ENCODE measurements at places on chromosomes 3 and 15.

DNA sequence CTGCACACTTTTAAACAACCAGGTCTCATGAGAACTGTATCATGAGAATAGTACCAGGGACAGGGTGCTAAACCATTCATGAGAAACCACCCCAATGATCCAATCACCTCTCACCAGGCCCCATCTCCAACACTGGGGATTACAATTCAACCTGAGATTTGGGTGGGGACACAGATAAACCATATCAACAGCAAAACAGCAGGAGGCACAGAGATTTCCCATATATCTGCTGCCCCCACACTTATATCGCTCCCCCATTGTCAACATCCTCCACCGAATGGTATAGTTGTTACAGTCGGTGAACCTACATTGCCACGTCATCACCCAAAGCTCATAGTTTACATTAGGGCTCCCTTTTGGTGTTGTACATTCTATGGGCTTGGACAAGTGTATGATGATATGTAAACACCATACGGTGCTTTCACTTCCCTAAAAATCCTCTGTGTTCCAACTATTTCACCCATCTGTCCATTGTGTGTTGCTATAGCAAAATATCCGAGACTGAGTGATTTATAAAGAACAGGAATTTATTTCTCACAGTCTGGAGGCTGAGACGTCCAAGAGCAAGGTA lies 224.8 kb downstream of the FAM43A start:
- no peak for DNase-seq

- DNase-seq: no peak
Measured at GRCh38 chr15:81216422-81216821, 19.7 kb downstream of the IL16 start.

DNA sequence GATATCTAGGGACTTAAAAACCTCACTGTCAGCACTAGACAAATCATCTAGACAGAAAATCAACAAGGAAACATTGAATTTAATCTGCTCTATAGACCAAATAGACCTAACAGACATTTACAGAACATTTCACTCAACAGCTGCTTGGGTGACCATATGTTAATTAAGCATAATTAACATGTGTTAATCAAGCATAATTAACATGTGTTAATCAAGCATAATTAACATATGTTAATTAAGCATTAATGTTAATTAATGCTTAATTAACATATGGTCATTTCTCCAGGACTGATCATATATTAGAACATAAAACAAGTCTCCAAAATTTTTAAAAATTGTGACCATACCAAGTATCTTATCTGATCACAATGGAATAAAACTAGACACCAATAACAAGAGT lies 137.3 kb upstream of the MME start:
- no peak for DNase-seq

- DNase-seq: peak; percentile 76
Measured at GRCh38 chr3:170180079-170180907, 1.2 kb downstream of the PHC3 start.

DNA sequence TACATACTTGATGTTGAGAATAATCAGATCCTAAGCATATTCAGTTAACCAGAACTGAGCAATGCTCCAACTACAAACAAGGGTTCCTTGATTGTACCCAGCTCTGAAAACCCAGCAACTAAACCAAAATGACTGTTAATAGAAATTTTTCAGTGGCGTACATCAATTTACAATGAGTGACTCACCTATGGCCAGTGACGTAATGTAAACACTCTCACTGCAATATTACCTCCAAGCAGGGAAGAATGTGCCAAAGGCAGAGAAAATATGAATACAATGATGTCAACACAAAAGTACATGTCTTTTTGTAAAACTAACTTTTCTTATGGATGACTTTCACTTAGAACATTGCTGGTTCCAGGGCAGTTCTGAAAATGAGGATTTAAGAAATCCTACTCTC lies 611.3 kb downstream of the EDEM1 start:
- DNase-seq: no peak

- DNase-seq: no peak
Measured at GRCh38 chr3:52345521-52346109, 29.5 kb downstream of the DNAH1 start.

- no peak for DNase-seq
Measured at GRCh38 chr3:60001369-60001768, 951.5 kb upstream of the CFAP20DC start.

GRCh38 chr3:131772269-131773026 lies 262.4 kb downstream of the CPNE4 start:
- no peak for DNase-seq

DNA sequence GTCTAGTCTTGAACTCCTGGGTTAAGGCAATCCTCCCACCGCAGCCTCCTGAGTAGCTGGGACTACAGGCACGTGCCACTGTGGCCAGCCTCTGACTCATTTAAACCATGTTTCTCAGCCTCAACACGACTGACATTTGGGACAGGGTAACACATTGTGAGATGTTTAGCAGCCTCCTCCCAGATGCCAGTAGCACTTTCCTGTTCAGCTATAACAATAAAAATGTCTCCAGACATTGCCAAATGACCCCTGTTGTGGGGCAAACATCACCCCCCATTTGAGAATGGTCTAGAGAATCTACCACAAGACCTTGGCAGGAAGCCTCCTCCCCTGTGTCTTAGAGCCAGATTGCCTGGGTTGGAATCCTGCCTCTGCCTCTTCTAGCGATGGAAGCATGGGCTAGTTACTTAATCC lies 8.4 kb downstream of the TMEM40 start:
- peak; percentile 49 for DNase-seq

DNA sequence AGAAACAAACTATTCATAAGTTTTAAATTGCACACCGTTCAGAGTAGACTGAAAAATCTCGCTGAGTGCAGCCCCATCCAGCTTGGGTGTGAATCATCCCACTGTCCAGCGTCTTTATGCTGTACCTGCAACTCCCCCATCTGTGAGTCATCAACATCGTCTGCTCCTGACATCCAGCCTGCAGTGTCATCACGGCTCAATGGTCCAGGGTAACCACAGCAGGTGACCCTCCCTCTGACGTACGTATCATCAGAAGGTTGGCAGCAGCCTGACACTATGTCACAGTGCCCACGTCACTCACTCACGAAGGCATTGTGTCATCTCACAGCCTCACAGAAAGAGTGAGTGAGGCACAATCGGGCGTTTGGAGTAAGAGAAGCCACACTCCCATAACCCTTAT lies 65.2 kb downstream of the TPRA1 start:
- DNase-seq: no peak

GRCh38 chr3:101453961-101454360 lies 59.1 kb downstream of the SENP7 start:
- DNase-seq: no peak

- no peak for DNase-seq
Measured at GRCh38 chr15:77021088-77021481, 26.2 kb downstream of the PSTPIP1 start.

DNA sequence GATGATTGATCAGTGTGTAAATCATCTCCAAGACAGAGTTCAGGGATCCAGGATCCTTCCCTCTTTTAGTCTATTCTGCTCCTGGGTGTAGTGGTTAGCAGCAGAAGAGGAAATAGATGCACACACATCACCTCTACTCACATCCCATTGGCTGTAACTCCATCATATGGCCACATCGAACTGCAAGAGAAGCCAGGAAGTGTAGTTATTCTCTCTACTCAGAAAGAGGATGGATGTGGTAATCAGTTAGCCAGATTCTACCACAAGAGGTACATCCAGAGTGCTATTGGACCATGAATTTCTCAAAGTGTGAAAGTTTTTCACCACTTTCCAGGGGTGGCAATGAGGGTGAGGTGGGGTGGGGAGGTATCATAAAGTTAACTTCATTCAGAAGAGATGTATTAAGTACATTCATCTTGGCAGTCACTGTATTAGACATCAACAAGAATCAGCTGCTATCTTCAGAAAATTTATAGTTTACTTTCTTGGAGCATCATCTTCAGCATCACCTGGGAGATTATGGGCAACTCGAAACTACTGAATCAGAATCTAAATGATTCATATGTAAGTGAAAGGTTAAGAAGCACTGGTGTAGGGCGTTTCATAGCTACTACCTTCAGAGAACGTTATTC lies 60.6 kb upstream of the GAP43 start:
- DNase-seq: no peak

- DNase-seq: no peak
Measured at GRCh38 chr15:69282104-69282743, 16.5 kb upstream of the PAQR5 start.

GRCh38 chr3:122974764-122975162 lies 52.8 kb downstream of the SEMA5B start:
- DNase-seq: no peak

DNA sequence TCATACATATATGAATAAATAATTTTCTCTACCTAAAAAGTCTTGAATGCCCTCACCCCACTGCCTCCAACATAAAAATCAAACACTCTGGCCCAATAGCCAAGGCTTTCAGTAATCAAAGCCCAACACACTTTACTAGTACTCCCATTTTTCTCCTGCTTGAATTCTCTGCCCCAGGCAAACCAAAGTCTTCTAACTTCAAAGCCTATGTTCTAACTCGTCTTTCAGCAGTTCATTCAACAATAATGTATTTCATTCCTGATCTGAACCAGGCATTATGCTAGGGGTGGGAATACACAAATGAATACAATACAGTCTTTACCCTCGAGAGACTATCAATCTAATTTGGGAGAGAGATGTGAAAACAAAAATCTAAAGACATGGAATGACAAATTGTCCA lies 11.4 kb upstream of the ZNF592 start:
- no peak for DNase-seq

DNA sequence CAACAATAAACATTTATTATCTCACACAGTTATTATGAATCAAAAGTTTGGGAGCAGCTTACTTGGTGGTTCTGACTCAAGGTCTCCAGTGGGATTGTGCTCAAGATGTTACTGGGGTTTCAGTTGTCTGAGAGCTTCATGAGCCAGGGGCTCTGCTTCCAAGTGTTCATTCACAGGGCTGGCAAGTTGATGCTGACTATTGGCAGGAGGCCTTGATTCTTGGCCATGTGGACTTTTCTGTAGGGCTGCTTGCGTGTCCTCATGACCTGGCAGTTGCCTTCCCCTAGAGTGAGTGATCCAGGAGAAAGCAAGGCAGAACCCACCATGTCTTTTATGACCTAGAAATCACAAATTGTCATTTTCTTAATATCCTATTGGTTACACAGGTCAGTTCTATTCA lies 87.2 kb upstream of the TNFAIP8L3 start:
- DNase-seq: no peak

DNA sequence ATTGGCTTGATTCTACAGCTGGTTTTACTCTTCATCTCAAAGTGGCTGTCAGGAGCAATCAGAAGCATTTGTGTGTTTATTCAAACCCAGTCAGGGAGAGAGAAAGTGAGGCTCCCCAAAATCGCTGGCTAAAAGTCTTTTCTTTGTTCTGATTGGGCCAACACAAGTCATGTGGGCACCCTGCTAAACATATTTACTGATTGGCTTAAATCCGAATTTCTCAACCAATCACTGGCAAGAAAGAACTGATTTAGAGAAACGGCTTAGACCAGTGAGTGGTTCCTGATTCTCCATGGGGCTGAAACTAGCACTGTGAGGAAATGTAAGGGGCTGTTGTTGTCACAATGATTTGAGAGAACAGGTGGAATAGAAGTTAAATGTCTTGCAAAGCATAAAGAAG lies 98.9 kb upstream of the PDZRN3 start:
- DNase-seq: no peak

- DNase-seq: peak; percentile 46
Measured at GRCh38 chr3:170689893-170690660, 104.2 kb upstream of the SLC7A14 start.

DNA sequence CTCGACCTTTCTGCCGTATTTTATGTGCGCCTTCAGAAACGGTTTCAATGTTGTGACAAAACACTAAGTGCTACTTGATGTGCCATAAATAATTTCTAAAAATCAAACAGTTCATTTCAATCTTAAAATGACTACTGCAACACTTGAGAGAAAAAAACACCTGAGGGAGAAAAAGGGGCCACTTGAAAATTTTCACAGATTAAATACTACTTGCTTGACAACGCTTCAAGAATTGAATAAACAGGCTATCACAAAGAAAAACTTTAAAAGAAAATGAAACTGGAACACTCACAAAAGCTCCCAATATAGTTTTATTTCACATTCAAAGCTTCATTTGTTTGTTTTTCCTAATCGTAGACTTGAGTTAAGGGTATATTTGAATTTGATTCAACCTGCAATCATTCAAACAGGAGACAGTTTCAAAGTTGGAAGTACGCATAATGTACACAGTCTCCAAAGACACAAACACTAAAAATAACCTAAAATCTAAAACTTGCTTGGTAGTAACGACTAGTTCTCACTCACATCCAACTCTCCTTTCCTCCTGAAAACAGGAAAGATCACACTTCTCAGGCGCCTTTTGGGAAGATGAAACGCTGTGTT lies 380.7 kb downstream of the ERC2 start:
- DNase-seq: no peak

- no peak for DNase-seq
Measured at GRCh38 chr15:101348643-101349042, 53.6 kb upstream of the SNRPA1 start.

- DNase-seq: peak; percentile 78
Measured at GRCh38 chr15:41928637-41929620, 35.1 kb upstream of the SPTBN5 start.

DNA sequence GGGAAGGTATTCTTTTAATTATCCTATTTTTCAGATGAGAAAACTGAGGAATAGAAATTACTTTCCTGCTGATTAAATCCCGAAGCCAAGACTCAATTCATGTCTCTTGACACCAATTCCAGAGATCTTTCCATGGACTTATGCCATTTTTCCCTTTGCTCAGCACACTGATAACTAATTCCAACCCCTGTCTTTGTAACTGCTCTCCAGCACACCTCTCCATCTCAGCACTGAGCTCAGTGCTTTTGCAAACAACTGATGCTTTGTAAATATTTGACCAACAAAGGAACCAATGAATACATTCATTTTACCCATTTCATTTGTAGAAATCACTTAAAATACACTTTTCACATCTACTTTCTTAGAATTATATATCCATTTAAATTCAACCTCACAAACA lies 249.1 kb downstream of the IL5RA start:
- DNase-seq: no peak

DNA sequence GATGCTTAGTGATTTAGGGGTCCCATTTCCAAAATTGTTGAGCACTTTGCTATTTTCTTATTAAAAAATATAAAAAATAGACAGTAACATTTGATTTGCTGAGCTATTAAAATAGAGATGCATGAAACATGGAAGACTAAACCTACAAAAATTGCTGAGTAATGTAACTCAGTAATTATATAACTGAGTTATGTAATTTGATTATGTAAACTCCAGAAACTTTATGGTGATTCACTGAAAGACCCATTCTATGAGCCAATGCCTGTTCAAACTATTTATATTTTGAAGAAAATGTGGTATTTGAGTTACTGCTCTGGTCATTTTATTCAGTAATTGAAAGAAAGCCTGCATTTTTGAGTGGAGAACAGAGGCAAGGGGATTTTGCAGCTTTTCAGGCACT lies 1221.5 kb upstream of the ALCAM start:
- no peak for DNase-seq

DNA sequence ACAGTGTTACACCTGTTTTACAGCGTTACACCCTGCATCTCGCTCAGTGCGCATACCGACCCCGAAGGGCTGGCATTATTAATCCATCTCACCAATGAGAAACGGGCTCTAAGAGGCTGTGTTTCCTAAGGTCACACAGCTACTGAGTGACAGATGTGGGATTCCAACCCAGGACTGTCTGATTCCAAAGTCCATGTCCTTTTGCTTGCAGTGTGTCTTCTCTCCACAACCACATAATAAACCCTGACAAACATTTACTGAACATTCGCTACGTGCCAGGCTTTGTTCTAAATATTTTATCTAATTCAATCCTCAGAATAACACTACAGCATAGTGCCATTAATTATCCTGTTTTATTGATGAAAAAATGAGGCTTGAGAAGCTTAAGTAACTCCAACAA lies 79.1 kb downstream of the RAB11A start:
- DNase-seq: no peak

Data from suppressor macrophage treated with lipopolysaccharide for 4 hours (primary cell).